ENCODE measurements at places on chromosomes 2 and 18. TPM values are rescaled to one million over a fixed set of nuclear protein-coding genes. Genes with fewer than 3 reads are reported as not detected.

The CDH20 gene
- total RNA-seq = 0.14 TPM

The RANBP2 gene
- total RNA-seq = 58.8 TPM

The CD8B2 gene
- total RNA-seq = 1.1 TPM

The SCN2A gene
- not detected for total RNA-seq

The TMEM87B gene
- 36.4 TPM for total RNA-seq

The OR6B2 gene
- not detected for total RNA-seq

The TEX44 gene
- total RNA-seq = not detected

The SERPINB2 gene
- not detected for total RNA-seq

The DUSP2 gene
- 388 TPM for total RNA-seq

The CPO gene
- total RNA-seq = 0.21 TPM

The FAM124B gene
- total RNA-seq = 0.31 TPM

The C2orf78 gene
- total RNA-seq = not detected

The GALNT13 gene
- not detected for total RNA-seq

The ZNF2 gene
- total RNA-seq = 3.0 TPM

The CTLA4 gene
- total RNA-seq = 132 TPM

The HEATR5B gene
- 14.8 TPM for total RNA-seq

The ANKRD23 gene
- 4.4 TPM for total RNA-seq

The PGAP1 gene
- total RNA-seq = 22.5 TPM

Data from activated T-cell treated with anti-CD3 and anti-CD28 coated beads, Interleukin-2, amount 50 U/mL, for 72 hours (primary cell).